Activated CD8-positive, alpha-beta memory T cell treated with anti-CD3 and anti-CD28 coated beads, Interleukin-2, amount 10 ng/mL, durations not matched to agents 7 days and 5 days (primary cell): ENCODE measurements at places on chromosomes 5 and 9.

DNA sequence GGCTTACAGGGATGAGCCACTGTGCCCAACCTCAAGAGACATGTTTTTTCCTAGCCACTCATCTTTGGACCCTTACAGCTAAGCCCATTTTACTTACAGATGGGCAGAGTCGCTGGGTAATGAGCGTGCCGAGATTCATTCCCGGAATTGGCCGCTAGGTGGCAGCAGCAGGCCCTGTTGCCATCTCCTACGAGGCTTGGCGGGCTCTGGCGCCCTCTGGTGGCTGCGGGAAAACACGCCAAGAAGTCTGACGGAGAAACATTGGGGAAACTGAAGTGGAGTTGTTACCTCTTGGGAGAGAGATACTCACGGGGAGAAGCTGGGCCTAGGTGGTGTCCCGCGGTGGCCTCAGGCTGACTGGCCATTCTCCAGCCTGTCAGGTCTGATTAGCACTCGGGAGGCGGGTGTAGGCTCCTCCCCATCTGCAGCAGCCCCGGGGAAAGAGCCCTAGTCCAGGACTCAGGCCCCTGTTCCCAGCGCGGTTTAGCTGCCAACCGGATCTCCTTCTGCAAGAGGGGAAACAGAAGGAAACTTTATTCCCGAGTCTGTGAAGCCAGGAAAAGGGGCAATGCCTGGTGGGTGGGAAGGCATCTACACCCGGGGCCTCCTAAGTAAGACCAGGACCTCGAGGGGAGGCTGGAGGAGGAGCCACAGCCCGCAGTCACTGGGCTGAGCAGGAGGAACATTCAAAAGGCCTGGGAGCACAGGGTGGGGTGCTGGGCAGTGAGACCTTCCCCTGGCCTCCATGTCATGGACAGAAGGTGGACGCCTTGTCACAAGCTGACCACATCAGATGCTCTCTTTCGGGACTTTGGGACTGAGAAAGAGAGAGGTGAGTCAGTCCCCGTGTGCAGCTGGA, 9.7 kb downstream of the PTGES2 start:
- H3K27me3 ChIP-seq, result no peaks in the 10 kb centered on the region
- peaks cover 4% of the 10 kb centered on the region for H3K36me3 ChIP-seq

GRCh38 chr9:134545215-134545542, 96.4 kb upstream of the COL5A1 start:
- no peaks in the 10 kb centered on the region for H3K4me1 ChIP-seq
- no peak overlapping the region for H3K4me3 ChIP-seq
- no peaks in the 10 kb centered on the region for H3K27me3 ChIP-seq

- no peaks in the 10 kb centered on the region for H3K27me3 ChIP-seq
- no peak overlapping the region for H3K27ac ChIP-seq
- no peaks in the 10 kb centered on the region for H3K4me1 ChIP-seq
Measured at GRCh38 chr5:1123418-1124147, 11.7 kb upstream of the SLC12A7 start.

- DNase-seq, result no peak
- peaks cover 5% of the 10 kb centered on the region for H3K36me3 ChIP-seq
- H3K27ac ChIP-seq, result no peak overlapping the region
- H3K4me3 ChIP-seq, result no peak overlapping the region
- no peaks in the 10 kb centered on the region for H3K27me3 ChIP-seq
Measured at GRCh38 chr5:54799645-54800044, 185.7 kb downstream of the ESM1 start.

GRCh38 chr9:15524845-15525455, 14.2 kb upstream of the PSIP1 start:
- H3K27ac ChIP-seq, result no peak overlapping the region
- H3K4me1 ChIP-seq, result peaks cover 3% of the 10 kb centered on the region
- H3K36me3 ChIP-seq, result no peaks in the 10 kb centered on the region
- H3K4me3 ChIP-seq, result no peak overlapping the region

DNA sequence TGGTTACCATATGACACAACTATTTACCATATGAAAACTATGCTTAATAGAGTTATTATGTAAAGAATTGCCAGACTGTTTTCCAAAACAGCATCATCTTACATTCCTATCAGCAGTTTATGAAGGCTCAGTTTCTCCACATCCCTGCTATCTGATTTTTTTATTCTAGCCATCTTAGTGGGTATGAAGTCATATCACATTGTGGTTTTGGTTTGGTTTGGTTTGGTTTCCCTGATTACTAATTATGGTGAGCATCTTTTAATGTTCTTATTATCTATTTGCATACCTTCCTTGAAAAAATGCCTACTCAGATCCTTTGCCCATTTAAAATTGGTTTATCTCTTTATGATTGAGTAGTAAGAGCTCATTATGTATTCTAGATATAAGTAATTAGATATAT, 199.4 kb upstream of the NFIL3 start:
- no peak for DNase-seq
- H3K4me1 ChIP-seq, result no peaks in the 10 kb centered on the region

DNA sequence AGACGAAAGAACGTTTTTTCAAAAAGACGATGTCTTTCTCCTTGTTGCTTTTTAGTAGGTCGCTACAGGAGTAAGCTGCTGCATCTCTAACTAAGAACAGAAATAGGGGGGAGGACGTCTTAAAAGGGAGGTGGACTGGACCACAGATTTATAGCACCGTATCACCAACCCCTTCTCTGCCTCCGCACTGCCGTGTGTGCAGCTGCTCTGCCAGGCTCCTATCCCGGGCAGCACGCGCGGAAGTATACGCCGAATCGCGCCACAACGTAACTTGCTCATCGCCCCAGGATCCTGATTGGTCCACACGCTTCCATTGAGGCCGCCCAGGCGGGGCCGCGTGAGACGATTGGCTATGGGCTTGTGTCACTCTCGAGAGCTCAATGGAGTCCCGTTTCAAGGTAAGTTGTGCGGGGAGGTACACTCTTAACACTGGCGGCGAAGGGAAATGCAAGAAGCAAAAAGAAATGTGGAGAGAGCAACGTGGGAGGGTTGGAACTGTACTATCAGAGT, at the start of gene ELAVL2:
TSS of gene ELAVL2 (minus strand) at position 121 of the 510 bp plus-strand sequence. CDS start 64,006 bp downstream, outside the sequence.
- no peaks in the 10 kb centered on the region for H3K36me3 ChIP-seq
- peaks cover 20% of the 10 kb centered on the region for H3K27me3 ChIP-seq
- DNase-seq, result peak; percentile 45
- no peak within 1 kb of the TSS for H3K27ac ChIP-seq
- no peak within 1 kb of the TSS for H3K4me3 ChIP-seq

DNA sequence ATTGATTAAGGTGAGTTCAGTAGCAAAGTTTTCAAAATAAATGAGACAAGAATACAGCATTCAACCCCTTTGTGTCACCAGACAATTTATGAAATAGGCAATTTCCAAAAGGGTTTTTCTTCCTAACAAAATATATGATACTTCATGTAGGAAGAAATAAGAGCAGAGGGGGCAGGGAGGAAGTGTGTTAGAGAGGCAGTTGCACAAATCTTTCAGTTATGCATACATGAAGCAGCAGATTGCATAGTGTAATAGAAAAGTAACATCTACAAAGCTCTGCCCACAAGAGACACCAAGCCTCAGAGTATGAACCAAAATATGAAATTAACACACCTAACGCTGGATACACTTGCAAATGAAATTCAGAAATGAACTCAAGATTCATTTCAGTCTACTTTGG, 157.0 kb downstream of the DENND1A start:
- no peak overlapping the region for H3K4me3 ChIP-seq
- no peak overlapping the region for H3K27ac ChIP-seq
- no peak for DNase-seq
- peaks cover 8% of the 10 kb centered on the region for H3K4me1 ChIP-seq

DNA sequence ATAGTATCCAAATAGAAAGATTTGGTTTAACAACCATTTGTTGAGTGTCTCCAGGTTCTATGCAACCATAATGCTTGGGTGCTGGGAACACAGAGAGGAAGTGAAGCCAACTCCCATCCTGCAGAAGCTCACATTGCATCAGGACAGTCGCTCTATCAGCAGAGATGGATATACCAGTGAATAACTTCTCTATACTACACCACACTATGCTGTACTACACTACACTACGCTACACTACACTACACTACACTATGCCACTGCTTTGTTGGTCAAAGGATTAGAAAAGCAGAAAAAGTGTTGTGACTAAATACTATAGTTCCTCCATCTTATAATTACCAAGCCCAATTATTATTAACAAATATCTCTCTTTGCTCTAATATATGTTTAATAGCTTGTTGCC, 89.2 kb upstream of the PRRC1 start:
- DNase-seq, result no peak
- H3K27me3 ChIP-seq, result peaks cover 8% of the 10 kb centered on the region
- no peaks in the 10 kb centered on the region for H3K36me3 ChIP-seq
- no peak overlapping the region for H3K27ac ChIP-seq
- H3K4me1 ChIP-seq, result peaks cover 2% of the 10 kb centered on the region

- no peak overlapping the region for H3K27ac ChIP-seq
- no peak overlapping the region for H3K4me3 ChIP-seq
- no peak for DNase-seq
- H3K27me3 ChIP-seq, result no peaks in the 10 kb centered on the region
- no peaks in the 10 kb centered on the region for H3K36me3 ChIP-seq
- no peaks in the 10 kb centered on the region for H3K4me1 ChIP-seq
Measured at GRCh38 chr9:82601293-82601771, 461.6 kb downstream of the RASEF start.

- no peaks in the 10 kb centered on the region for H3K27me3 ChIP-seq
- no peak overlapping the region for H3K4me3 ChIP-seq
- DNase-seq, result no peak
- H3K4me1 ChIP-seq, result no peaks in the 10 kb centered on the region
Measured at GRCh38 chr9:73347720-73348119, 196.1 kb downstream of the ANXA1 start.

DNA sequence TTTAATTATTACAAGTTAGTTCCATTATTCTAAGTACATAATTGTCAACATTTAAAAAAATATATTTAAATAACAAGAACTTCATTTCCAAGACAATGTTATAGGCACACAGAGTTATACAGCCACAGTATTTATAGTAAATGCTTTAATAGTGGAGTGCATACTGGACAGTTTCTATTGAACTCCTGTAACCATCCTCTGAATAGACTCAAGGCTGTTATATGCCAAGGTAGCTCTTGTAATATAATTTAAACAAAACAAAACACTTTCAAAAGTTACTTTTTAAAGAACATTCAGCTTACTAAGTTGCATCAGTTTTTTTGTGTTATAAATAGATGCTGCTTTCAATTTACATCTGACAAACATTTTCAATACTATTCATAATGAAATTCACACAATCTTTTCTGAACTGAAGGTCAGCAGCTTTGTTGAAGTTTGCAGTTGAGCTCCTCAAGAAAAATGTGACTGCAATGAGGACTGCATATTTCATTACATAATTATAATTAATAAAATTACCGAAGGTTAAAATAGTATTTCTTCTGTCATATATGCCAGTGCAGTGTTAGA, 549.9 kb upstream of the CYLC2 start:
- H3K4me3 ChIP-seq, result no peak overlapping the region
- no peak overlapping the region for H3K27ac ChIP-seq
- no peak for DNase-seq
- no peaks in the 10 kb centered on the region for H3K4me1 ChIP-seq

DNA sequence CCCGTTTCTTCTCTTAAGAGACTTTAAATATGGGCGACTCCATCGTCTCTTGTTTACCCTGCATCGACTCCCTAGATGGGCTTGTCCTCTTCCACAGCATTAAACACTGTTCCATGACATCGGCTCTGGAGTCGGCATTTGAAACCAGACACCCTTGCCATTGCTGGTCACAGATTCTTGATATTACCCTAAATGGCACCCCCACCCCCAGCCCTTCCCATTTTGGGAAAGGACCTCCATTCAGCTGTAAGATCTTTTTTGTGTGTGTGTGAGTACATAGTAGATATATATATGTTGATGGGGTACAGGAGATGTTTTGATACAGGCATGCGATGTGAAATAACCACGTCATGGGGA, 51.1 kb upstream of the SH3PXD2B start:
- DNase-seq, result peak; percentile 23
- H3K4me3 ChIP-seq, result no peak overlapping the region
- H3K4me1 ChIP-seq, result no peaks in the 10 kb centered on the region
- H3K27me3 ChIP-seq, result no peaks in the 10 kb centered on the region

- no peaks in the 10 kb centered on the region for H3K36me3 ChIP-seq
- no peak for DNase-seq
- H3K4me1 ChIP-seq, result no peaks in the 10 kb centered on the region
- H3K27ac ChIP-seq, result no peak overlapping the region
Measured at GRCh38 chr9:108615152-108615551, 240.6 kb downstream of the ACTL7B start.

GRCh38 chr5:127870914-127871313, 167.7 kb downstream of the CCDC192 start:
- H3K36me3 ChIP-seq, result no peaks in the 10 kb centered on the region
- no peaks in the 10 kb centered on the region for H3K4me1 ChIP-seq
- no peak for DNase-seq
- no peak overlapping the region for H3K27ac ChIP-seq

DNA sequence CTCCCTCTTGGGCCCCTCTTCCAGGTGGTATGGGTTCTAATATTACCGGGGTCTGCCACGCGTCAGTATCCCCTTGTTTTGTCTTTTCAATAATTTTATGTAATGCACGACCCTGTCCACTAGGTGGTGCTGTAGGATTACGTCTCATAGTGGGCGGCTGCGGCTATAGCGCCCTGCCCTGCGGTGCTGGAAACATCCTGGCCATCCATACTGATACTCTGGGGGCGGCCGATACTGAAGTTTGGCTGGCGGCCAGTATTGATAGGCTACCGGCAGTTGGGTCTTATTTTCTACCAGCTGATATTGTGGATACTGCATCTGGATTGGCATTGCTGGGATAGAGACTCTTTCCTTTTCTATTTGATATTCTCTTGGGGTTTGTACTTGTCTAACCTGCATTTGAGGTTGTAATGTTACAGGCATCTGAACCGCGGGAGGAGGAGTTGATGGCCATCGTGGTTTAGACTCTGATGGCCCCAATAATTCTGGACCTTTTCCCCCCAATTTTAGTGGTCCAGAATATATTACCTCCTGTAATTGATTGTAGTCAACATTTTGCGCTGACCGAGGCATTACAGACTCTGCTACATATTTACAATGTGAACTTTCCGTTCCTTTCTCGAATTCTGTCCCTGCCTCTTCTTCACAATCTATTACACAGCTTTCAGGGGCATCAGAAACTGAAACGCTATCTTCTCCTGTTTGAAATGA, 3.3 kb upstream of the TMEM141 start:
- H3K27ac ChIP-seq, result peak overlapping the region; percentile 15
- peak; percentile 86 for DNase-seq
- no peaks in the 10 kb centered on the region for H3K36me3 ChIP-seq
- H3K4me3 ChIP-seq, result peak overlapping the region; percentile 46
- peaks cover 13% of the 10 kb centered on the region for H3K27me3 ChIP-seq
- peaks cover 31% of the 10 kb centered on the region for H3K4me1 ChIP-seq

GRCh38 chr5:31471916-31472315, 60.0 kb downstream of the DROSHA start:
- no peaks in the 10 kb centered on the region for H3K27me3 ChIP-seq
- no peak for DNase-seq
- H3K4me3 ChIP-seq, result no peak overlapping the region
- H3K36me3 ChIP-seq, result peaks cover 53% of the 10 kb centered on the region
